A549 treated with DMSO at 1 μM for 4 hours (cell line): ENCODE measurements at places on chromosomes 4 and X. TPM values are rescaled to one million over a fixed set of nuclear protein-coding genes. Genes with fewer than 3 reads are reported as not detected.

NALF2 gene
- total RNA-seq: 5.4 to 6.7 TPM (median 6.1 TPM) in 5 replicates

ITIH6 gene
- not detected in 5 replicates for total RNA-seq

JAKMIP1 gene
- total RNA-seq: 0.03 TPM in 1 of 5 replicates, not detected in the others

PRAF2 gene
- 38.4 to 47.1 TPM (median 41.9 TPM) in 5 replicates for total RNA-seq

DOCK11 gene
- total RNA-seq: 4.1 to 9.2 TPM (median 6.8 TPM) in 5 replicates

NKX6-1 gene
- 0.37 to 0.60 TPM (median 0.50 TPM) in 5 replicates for total RNA-seq
